Muscle of back (tissue), 13 donors: ENCODE measurements at places on chromosomes 2 and 18. TPM values are rescaled to one million over a fixed set of nuclear protein-coding genes. Genes with fewer than 3 reads are reported as not detected.

DNA sequence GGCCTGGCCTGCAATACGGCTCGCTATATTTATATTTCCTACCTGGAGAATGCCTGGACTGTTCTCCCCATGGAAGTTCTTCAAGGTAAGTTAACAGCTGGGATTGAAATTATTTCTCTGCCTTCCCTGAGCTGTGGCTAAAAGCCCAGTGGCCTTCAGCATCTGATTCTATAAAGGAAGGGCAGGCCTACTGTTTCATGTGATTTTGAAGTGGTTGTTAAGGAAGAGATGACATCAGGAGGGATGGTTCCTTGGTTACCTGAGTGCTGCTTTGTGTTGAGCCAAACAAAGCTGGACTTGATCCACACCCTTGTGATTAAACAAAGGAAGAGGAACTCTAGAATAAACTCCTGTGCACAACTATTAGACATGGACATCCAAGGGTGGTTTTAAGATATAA, 61.6 kb downstream of the MFSD6 start:
- DNase-seq: peak; percentile 51

DNA sequence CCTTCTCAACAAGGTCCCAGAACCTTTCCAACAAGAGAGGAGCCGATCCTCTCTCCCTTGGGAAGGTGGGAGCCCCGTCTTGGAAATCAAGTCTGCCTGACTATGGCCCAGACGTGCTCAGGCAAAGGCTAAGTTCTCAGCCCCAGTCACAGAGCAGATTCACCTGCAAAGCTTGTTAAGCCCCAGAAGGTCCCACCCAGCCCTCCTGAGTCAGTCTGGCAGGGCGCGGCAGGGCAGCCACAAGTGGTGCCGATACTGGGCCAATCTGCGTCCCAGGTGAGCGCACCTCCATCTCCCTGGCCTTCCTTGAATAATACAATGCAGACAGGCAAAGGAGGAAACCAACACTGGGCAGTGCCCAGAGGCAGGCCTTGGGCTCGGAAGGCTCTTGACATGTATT, 15.0 kb downstream of the CRACDL start:
- DNase-seq: no peak

DNA sequence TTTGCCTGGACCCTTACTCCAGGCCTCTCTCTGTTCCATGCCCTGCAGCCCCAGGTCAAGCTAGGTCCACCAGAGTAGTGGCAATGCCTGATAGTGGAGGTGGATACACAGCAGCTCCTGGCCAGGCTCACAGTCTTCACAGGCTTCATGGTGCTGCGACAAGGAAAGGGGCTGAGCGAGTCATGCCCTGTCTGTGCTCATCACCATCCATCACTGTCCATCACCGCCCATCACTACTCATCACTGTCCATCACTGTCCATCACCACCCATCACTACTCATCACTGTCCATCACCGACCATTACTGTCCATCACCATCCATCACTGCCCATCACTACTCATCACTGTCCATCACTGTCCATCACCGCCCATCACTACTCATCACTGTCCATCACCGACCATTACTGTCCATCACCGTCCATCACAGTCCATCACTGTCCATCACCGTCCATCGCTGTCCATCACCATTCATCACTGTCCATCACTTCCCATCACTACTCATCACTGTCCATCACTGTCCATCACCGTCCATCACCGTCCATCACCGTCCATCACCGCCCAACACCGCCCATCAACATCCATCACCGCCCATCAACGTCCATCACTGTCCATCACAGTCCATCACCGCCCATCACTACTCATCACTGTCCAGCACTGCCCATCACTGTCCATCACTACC, 57.1 kb upstream of the OTOS start:
- DNase-seq: no peak

- DNase-seq: no peak
Measured at GRCh38 chr2:33525666-33526065, 49.2 kb downstream of the RASGRP3 start.

GRCh38 chr2:234761910-234762309, 189.9 kb upstream of the SH3BP4 start:
- DNase-seq: no peak

DNA sequence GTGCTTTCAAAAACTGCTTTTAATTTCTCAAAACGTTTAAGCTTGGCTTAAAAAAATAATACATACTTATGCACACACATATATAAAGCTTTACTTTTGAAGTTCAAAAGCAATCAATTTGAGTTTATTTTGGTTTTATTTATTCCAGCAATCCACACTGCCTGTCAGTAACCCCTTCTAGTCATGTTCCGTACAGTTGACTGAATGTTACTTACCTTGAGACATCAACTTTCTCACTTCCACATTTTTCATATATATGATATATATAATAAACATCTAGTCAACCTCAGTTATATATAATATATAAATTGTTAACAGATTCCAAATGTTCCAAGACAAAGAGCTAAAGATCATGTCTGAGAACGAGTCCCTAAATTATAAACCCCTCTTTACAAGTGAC, 1137.3 kb upstream of the ZEB2 start:
- no peak for DNase-seq

Gene ANTXR1
- 147 TPM for polyA plus RNA-seq

Gene ASTL
- polyA plus RNA-seq: not detected

DNA sequence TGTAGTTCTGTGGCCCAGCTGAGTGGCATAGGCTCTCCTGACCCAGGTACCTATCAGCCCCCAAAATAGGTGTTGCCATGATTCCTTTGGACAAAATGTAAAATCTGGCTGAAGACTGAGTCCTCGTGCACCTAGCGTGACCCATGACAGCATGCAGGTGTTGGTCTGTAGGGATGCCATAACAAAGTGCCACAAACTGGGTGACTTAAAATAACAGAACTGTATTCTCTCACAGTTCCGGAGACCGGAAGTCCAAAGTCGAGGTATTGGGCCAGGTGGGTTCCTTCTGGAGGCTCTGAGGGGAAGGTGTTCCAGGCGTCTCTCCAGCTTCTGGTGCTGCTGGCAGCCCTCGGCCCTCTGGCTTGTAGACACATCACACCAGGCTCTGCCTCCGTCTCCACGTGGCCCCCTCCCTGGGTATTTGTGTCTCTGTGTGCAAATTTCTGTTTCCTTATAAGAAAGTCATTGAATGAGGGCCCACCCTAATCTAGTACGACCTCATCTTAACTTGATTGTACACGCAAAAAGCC, 34.5 kb downstream of the LRRFIP1 start:
- no peak for DNase-seq

Gene APOB
- polyA plus RNA-seq: 0.05 TPM

Gene FAM110C
- 0.27 TPM for polyA plus RNA-seq

DNA sequence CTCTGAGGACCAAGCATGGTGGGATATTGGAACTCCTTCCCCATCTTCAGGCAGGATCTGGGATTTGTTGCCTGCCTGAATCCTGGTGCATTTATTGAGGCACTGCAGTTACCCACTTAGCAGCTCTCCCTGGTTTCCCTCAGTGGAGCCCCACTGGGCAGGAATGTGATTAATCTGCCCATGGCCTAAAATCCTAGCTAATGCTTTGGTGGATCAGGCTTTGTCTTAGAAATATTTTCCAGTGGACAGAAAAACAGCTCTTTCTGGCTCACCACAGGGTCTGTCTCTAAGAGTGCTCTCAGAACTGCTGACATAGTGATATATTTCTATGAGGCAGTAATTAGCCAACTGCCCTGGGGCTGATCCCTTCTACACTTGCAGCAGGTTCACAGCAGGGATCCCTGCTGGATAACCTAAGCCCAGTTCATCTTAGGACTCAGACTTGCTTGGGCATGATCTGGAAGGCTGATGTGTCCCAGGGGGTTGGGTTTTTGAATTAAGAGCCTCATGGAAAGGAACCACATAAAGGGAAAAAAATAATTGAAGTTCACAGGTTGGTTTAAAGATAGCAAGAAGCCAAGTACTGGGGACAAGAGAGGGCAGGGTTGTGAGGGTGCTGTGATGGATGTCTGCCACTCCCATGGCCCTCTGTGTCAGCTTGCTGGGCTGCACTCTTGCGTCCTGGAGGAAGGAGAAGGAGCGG, 44.3 kb upstream of the ZDBF2 start:
- DNase-seq: no peak

- no peak for DNase-seq
Measured at GRCh38 chr2:146370826-146371225, 1474.0 kb upstream of the ACVR2A start.

Gene DNAH7
- 0.47 TPM for polyA plus RNA-seq

GRCh38 chr2:144500563-144500962, 19.4 kb downstream of the ZEB2 start:
- no peak for DNase-seq

GRCh38 chr2:25078170-25079049, 36.5 kb downstream of the EFR3B start:
- DNase-seq: no peak

Gene CCDC74A
- polyA plus RNA-seq: 2.0 TPM

GRCh38 chr2:221569871-221570270, 2.2 kb downstream of the EPHA4 start:
- DNase-seq: peak; percentile 61

DNA sequence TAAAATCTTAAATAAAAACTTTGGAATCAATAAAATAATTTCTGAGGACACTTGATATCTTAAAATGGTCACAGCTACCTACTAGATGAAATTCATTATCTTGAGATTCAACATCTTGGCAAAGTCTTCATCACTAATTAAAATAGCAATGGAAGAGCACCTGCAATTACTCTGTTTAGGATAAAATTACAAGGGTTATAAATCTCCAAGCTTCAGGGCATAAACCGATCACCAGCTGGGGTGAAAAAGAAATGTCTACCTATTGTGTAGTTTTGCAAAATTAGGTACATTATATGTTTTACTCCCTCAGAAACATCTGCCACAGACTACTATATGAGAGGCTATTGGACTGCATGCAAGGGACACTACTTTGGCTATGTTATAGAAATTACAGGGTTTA, 327.1 kb downstream of the CCDC178 start:
- DNase-seq: no peak

DNA sequence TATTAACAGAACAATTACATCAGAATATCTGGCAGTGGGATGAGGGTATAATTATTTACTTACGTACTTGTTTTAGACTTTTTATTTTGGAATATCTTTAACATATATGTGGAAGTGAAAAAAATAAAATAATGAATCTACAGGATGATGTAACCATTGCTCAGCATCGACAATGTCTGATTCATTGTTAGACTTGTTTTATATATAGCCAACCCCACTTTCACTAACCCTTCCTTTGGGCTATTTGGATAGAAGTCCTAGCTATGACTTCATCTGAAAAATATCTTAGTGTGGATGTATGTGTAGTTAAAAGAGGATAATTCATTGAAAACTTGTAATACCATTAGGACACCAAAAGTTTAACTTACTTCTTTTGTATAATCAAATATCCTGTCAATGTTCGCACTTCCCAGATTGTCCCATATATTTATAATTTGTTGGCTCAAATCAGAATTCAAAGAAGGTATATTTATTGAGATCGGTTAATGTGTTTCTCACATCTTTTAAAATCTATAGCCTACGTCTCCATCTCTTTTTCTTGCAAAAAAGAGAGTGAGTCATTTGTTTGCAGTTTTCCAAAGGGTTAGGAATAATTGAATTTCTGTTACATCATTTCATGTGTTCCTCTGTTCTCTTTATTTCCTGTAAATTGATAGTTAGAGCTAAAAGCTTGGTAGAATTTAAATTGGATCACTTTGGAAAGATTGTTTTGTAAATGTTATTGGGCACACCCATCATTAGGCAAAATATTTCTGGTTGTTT, 506.1 kb upstream of the FAM98A start:
- peak; percentile 76 for DNase-seq

DNA sequence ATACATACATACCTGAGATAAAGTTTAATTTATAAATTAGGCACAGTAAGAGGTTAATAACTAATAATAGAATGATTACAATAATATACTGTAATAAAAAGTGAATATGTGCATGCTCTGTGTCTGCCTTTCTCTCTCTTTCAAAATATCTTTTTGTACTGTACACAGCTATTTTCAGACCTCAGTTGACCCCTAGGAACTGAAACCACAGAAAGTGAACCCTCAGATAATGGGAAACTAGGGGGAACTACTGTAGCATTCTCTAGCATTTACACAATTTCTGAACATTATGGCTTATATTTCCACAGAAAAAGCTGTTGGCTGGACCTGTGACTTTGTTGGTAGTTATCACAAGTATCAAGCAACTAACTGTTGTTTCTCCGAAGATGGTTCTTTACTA, 25.9 kb downstream of the WDR75 start:
- no peak for DNase-seq

Gene IL36G
- not detected for polyA plus RNA-seq

DNA sequence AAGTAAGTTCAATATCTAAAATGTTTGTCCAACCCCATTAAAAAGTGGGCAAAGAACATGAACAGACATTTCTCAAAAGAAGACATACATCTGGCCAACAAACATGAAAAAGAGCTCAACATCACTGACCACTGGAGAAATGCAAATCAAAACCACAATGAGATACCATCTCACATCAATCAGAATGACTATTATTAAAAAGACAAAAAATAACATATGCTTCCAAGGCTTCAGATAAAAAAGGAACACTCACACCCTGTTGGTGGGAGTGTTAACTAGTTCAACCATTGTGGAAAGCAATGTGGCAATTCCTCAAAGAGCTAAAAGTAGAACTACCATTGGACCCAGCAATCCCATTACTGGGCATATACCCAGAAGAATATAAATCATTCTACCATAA, 931.1 kb downstream of the LRP1B start:
- no peak for DNase-seq
